ENCODE measurements at places on chromosomes 13 and 19. TPM values are rescaled to one million over a fixed set of nuclear protein-coding genes. Genes with fewer than 3 reads are reported as not detected.

- no peak for DNase-seq
Observed at GRCh38 chr13:52383366-52383765, 22.6 kb downstream of the THSD1 start.

CRYL1 gene
- 136 TPM for polyA plus RNA-seq

NKPD1 gene
- polyA plus RNA-seq = 0.18 TPM

DNA sequence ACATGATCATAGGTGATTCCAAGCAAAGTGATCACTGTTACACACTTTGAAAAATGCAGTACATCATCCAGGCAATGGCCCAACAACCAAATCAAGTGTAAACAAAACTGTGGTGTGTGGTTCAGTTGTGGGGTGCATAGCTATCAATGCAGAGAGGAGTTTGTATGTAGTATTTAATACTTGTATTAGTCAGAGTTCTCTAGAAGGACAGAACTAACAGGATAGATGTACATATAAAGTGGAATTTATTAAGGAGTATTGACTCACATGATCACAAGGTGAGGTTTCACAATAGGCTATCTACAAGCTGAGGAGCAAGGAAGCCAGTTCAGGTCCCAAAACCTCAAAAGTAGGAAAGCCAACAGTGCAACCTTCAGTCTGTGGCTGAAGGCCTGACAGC lies 249.3 kb upstream of the HTR2A start:
- no peak for DNase-seq

TEX26 gene
- polyA plus RNA-seq = 1.9 TPM

- no peak for DNase-seq
Observed at GRCh38 chr19:48991873-48992580, 1.1 kb downstream of the GYS1 start.

DNA sequence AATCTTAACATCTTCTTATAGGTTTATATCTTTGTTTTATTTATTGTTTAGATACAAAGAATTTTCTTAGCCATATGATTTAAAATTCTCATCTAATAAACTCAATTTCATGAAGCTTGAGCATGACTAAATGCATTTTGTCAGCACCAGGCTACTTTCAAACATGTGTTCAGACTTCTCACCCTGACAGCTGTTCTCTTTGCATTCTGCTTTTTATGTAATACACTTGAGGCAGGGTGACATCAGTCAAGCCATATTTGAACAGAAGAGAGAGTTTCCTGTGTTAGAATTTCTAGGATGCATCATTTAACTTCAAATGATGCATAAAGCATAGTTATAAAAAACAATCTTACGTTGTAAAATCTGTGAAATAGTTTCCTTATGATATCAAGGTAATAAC lies 1295.1 kb upstream of the PCDH20 start:
- DNase-seq = no peak

DNA sequence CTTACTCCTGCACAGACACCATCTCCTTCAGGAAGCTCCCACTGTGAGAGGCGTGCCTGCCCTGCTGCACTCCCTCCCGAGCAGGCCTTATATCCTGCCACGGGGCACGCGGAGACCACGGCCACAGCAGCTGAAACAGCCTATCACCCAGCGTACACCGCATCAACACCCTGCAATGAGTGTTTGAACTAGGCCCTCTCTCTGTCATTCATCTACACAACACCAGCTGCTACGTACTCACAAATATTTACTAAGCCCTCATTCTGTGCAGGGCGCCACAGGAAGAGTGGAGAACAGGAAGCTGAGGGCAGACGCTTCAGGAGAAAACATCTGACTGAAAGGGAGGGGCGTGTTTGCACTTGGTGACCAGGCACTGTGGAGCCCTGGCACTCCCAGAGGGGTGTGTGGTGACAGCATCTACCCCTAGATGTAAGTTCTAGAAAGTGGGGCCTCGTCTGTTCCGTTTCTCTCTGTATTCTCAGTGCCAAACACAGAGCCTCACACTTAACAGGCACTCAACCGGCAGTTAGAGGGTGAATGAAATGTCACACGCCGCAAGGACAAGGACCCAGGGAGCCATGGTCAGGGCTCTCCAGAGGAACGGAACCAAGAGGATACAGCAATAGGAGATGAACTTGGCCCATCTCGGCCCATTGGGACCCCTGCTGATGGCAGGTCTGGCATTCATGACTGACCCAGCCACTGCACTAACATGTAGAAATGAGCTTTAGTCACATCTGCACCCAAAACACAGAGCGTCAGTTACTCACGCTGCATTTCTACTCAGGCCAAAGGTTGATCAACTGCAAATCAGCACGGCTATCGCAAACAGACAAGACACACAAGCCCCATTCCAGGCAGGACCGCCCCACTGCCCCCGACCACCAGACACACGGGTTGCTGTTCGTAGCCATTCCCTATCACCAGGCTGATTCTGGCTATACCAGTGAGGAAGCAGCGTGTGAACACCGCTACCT lies 15.7 kb downstream of the RANBP3 start:
- no peak for DNase-seq

PEPD gene
- polyA plus RNA-seq = 99.6 TPM

DNA sequence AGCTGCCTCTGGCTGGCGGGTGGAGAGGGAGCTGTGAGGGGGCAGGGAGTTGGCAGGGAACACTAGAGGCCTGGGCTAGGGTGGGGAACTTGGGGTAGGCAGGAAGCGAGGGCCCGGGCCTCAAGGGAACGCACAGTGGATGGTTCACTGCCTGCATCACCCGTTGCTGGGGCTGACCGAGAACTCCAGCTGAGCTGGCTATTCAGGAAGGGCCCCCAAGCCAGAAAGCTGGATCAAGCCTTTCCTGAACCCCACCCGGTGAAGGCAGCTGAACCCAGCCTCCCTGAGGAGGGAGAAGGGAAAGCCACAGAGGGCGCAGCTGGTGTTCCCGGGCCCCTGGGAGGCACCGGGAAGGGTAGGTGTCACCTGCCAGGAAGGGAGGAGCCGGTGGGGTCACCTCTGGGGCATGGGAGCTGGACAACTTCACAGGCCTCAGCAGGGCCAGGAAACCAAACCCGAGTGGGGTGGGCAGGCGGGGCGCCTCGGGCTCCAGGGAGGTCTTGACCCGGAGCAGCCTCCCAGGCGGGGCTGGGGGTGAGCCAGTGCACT lies 13.9 kb downstream of the PALM start:
- DNase-seq = no peak
